ENCODE measurements at places on chromosomes 5 and 9. TPM values are rescaled to one million over a fixed set of nuclear protein-coding genes. Genes with fewer than 3 reads are reported as not detected.

GRCh38 chr9:99299211-99300102, 77.4 kb downstream of the SEC61B start:
- DNase-seq = no peak

GNE gene
- 29.2 TPM for total RNA-seq

CDKN2B gene
- total RNA-seq = 0.93 TPM

- no peak for DNase-seq
Observed at GRCh38 chr9:20472342-20473045, 149.8 kb downstream of the MLLT3 start.

GRCh38 chr5:43560128-43560527, 3.3 kb upstream of the PAIP1 start:
- DNase-seq = no peak

DNA sequence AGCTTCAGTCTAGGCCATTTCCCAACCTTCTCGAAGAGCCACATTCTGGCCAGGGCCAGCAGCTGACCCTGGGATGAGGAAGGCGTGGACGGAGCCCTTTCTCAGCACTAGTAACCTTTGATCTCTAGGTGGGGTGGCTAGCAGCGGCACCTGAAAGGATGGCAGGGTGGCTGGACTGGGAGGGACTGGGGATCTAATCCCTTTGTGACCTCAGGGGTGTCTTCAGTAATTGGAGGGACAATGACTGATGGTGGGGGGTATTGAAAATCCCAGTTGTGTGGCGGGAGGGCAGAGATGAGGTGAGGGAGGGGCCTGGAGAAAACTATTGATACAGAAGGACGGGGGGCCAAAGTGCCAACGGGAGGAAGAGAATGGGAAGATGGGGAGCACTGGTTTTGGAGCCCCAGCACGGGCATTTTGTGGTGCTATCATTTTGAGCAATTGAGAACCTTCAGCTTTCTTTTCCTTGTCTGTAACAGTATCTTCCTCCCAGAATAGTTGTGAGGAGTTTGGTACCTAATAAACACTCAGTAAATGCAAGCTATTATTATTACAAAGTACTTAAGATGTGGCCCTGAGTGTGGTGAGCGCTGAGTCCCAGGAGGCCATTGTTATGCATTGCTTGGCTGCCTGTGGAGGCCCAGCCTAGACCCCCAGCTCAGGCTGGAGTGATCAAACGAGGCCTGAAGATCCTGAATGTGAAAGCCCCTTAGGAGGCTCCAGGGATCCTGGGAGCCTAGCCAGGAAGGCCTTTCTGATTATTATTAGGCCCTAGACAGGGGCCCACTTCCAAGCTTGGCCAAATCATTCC, 37.3 kb upstream of the UBE2D2 start:
- no peak for DNase-seq

DNA sequence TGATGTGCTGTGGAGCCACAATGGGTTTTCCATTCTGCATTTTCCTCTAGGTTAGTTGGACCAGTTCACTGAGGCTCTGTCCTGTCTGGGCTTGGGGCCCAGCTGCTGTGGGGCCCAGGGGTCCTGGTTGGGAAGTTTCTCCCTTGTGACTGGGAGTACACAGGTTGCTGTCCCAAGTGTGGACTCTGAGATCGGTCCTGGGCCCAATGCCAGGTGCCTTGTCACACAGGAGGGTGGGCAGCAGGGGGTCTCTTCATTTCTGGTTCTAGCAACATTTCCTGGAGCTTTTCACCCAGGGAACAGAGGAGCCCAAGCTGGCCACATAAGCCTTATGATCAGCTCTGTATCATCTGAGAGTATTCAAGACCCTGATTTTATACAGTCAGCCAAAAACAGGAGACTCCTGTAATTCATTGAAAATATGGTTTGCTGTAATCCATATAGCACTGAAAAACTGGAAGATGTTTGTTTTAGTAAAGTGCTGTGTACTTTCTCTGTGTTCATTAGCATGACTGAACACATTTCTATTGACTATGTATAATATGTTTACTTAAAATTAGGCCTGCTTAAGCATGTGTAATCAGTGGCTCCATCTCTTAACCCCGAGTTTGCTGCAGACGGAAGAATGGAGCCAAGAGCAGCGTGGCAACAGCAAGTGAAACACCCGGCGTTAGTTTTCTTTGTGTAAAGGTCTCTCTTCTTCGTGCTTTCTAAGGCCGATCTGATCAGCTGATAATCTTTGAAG, 62.5 kb downstream of the MVB12B start:
- DNase-seq = no peak

- DNase-seq = no peak
Observed at GRCh38 chr5:144198386-144198785, 27.7 kb downstream of the KCTD16 start.

DNA sequence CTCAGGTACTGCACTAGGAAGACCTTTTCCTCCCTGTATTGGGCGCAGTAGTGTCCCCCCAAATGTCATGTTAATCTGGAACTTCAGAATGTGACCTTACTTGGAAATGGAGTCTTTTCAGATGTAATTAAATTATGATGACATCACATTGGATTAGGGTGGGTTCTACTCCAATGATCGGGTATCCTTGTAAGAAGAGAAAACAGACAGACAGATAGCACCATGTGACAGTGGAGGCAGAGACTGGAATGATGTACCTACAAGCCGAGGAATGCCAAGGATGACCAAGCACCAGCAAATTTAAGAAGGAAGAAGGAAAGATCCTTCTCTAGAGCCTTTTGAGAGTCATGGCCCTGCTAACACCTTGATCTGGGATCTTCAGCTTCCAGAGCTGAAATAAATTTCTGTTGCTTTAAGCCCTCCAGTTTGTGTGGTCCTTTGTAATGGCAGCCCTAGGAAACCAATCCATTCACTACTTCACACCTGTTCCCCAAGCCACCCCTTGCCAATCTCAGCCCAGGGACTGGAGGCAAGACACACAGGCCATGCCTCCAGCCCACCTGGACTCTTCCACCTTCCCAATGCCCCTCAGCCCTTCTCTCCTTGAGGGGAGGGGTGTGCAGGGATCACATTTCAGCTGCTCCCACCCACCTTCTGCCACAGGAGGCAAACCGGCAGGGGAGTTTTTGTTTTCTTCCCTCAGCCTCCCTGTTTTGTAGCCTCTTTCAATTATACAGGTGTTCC, 1.6 kb downstream of the CCNJL start:
- no peak for DNase-seq

DNA sequence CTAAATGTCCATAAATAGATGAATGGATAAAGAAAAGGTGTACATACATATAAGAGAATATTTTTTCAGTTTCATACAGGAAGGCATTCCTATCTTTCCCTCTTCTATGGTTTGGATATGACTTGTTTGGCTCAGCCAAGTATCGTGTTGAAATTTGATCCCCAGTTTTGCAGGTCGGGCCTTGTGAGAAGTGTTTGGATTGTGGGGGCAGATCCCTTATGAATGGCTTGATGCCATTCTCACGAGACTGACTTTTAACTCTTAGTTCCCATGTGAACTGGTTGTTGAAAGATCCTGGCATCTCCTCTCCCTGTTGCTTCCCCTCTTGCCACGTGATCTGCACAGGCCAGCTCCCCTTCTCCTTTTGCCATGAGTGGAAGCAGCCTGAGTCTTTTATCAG, 421.1 kb upstream of the FTMT start:
- no peak for DNase-seq

DNA sequence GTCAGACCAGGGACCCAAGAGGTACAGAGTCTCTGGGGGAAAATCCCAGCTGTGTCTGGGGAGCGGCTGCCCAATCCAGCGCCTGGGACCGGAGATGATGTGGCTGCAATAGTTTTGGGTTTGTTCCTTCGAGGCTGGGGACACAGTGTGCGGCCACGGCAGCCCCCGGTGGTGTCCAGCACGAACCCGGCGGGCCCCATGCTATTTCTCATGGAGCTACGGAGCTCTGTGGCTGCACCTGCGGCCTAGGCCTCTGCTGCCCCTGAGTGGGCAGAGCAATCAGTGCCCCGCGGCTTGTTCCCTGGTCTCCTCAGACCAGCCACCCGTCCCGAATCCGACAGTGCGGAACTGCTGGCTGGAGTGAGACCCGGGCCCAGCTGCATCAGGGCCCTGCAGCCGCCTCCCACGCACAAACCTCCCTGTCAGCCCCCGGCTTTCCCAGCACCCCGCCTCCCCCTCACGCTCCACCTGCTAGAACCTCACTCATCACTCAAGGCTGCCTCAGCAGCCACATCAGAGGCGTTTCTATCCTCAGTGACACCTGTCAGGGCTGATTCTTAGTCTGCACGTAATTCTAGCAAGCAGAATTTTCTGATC, 29.0 kb downstream of the SARDH start:
- peak; percentile 39 for DNase-seq

PCA3 gene
- total RNA-seq = not detected

- DNase-seq = no peak
Observed at GRCh38 chr5:65382582-65382981, 99.1 kb downstream of the ADAMTS6 start.

GRCh38 chr9:96459268-96460007, 9.5 kb downstream of the HABP4 start:
- DNase-seq = no peak

GRCh38 chr5:149474198-149474597, 77.0 kb downstream of the CSNK1A1 start:
- no peak for DNase-seq

DNA sequence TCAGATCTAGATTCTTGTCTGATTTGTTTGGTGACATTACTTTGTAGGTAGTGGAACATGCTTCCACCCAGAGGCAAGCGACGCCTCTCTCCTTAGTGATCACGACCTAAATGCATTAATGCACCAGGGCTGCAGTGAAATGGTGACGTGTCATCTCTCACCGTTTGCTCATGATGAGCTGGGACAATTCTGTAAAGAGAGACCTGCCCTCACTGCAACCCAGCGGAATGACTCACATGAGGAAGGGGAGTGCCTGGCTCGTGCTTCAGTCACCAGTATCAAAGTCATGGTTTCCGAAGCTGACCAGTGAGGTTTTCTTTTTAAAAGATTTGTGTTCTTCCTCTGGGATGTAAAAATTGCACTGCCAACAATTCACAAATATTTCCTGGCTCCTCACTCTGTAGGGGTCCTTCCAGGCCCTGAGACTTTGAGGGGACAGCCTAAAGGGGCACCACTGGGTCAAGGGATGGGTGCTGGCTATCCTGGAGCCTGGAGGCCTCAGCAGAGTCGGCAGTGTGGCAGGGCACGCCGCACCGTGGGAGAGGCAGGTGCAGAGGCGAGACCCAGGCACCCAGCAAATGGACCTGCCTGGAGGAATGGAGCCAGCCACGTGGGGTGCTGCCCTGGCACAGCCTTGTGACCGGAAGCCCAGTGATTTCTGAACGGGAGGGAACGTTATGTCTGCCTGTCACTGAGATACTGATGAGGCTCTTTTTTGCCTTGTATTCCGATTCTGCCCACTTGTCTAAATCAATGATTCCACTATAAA, 17.3 kb downstream of the QSOX2 start:
- no peak for DNase-seq

IFNA13 gene
- not detected for total RNA-seq

C1QTNF3 gene
- total RNA-seq = 9.0 TPM

- DNase-seq = no peak
Observed at GRCh38 chr9:88926781-88927505, 64.3 kb upstream of the S1PR3 start.

NME5 gene
- 0.71 TPM for total RNA-seq

- no peak for DNase-seq
Observed at GRCh38 chr5:173352366-173353349, 24.4 kb upstream of the STC2 start.

DNAH5 gene
- total RNA-seq = 0.20 TPM

GRCh38 chr5:123104607-123105006, 15.6 kb downstream of the PRDM6 start:
- DNase-seq = no peak

- DNase-seq = no peak
Observed at GRCh38 chr9:18922161-18922885, 110.7 kb downstream of the SAXO1 start.

SDHA gene
- 81.3 TPM for total RNA-seq

EPB41L4B gene
- total RNA-seq = 10.0 TPM

DNA sequence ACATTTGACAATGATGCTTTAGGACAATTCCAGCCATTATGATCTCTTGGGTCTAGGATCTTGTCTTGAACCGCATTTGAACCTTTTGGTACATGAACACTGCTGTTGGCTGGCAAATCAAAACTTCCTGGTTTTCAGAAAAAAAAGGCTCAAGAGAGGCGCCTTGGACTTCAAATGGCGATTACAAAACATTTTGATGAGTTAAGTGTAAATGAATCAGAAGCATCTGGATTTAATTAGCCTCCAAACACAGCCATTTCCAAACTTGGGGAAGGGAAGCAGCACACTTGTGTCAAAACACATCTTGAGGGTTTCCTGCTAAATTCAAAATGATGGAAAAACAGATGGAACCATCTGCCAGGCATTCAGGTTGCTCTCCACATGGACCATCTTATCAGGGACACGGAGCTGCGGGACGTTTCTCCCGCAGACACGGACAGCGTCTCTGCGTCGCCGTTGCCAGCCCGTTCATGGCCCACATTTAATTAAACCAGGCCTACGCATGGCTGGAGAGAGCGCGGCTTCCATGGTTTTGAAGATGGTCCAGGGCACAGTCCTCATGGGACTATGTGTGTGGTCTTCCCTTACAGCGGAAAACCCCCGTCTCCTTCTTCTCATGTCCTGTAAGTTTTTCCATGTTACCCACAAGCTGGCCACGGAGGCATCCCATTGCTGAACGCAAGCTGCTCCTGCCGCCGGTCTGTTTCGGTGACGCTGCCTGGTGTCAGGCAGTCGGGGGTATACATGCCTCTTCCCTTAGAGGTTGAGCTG, 55.8 kb upstream of the PTCH1 start:
- DNase-seq = no peak

DNA sequence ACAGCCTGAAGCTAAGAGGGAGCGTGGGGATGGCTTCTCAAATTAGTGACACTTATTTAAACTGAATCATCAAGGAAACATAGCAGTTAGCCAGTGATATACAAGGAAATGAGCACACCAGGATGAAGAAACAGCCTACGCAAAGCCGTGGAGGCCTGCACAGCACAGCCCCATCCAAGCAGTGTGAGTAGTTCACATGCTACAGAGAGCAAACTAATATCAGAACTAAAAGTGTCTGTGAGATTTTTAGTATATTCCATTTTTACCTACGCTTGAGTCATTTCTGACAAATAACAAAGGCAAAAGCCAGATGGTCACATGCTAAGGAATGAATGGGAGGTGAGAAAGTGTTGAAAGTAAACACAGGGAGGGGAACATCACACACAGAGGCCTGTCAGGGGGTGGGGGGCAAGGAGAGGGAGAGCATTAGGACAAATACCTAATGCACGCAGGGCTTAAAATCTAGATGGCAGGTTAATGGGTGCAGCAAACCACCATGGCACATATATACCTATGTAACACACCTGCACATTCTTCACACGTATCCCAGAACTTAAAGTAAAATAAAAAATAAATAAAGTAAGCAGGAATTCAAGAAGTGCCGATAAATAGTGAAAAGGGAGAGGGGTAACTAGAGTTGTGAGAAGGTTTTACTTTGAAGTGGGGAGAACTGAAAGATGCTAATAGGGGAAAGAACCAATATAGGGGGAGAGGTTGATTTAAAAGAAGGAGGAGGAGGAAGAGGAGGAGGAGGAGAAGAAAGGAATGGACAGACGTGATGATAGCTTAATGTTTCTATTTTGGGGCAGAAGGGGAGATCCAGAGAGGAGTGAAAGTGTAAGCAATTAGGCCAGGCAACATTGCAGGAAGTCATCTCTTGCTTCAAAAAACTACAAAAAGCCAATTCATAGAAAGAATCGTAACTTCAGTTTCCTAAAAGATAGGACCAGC, 100.9 kb upstream of the PTGER4 start:
- DNase-seq = no peak

All from glutamatergic neuron (in vitro differentiated cells).